ENCODE measurements at places on chromosomes 4 and X.

GRCh38 chr4:148527571-148527970 is 85.4 kb upstream of the NR3C2 start:
- no peak for DNase-seq

- no peak for DNase-seq
These were observed 10.6 kb downstream of the HAND2 start for GRCh38 chr4:173519111-173520101.

DNA sequence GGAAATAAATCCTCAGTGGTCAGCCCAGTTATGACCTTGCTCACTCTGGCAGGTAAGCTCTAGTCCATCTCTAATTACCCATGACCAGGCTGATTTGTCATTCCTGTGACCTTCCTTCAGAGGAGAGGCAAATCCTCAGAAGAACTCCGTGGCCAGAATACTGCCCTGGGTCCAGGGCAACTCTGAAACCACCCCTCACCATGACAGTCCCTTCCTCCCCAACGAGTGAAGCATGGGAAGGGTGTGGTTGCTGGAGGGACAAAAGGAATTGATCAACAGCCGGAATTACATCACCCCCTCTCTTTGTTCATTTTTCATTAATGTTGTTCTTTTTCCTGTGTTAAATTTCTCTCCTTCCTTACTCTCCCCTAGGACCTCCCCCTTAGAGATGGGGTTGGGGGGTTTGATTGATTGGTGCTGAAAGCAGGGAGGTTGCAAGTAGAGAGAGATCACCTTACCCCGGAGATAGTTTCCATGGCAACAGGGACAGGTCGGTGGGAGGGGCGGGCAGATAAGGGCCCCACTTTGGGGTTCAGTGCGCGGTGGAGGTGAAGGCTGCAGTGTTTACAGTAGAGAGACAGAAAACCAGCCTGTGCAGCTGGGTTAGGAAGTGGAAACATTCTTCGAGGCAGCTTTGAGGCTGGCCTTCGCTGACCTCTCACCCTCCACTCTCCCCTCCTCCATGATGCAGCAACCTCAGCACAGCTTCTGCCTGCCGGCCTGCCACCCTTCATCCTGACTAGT is 647.4 kb downstream of the BCOR start:
- no peak for DNase-seq

DNA sequence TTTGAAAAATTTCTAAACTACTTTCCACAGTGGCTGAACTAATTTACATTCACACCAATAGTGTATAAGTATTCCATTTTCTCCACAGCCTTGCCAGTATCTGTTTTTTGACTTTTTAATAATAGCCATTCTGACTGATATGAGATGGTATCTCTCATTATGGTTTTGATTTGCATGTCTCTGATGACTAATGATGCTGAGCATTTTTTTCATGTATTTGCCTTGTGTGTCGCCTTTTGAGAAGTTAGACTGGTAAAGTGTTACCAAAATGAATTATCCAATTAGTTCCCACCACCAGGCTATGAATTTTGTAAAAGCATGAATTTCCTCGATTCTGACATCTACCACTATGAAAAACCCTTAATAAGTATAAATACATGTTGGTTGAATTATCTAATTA is 242.2 kb upstream of the GK2 start:
- no peak for DNase-seq

DNA sequence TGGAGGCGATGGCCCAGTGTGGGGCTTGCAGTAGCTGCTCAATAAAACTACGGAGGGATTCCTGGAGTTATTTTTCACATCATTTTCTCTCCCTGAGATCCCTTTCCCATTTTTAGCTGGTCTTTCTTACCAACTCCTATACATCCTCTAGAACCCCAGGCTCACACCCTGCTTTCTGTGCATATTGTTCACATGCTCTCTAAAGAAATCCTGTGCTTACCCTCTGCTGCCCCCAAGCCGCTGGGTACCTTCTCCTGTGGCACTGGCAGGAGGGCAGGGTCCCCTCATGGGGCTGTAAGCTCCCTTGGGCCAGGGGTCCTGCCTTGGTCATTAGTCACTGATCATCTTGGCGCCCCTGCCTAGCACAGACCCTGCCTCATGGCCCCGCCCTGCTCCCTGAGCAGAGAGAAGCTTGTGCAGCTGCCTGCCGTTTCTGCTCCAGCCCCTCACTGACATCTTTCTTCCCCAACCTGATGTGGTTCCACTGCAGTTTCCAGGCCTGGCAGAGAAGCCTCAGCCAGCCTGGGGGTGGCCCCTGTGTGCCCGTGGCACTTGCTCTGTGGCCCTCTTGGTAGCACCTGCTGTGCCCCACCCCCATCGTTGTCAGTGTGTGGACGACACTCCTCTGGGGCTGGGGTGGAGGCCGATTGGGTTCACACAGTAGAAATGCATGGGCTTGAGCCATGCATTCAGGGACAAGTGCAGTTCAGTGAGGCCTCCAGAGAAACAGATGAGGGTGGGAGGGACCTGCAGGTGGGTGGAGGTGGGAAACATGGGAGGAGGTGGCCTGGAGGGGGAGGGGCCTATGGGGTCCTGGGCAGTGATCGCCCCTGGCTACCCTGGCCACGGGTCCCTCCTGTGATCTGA is 69.5 kb downstream of the WFS1 start:
- no peak for DNase-seq

DNA sequence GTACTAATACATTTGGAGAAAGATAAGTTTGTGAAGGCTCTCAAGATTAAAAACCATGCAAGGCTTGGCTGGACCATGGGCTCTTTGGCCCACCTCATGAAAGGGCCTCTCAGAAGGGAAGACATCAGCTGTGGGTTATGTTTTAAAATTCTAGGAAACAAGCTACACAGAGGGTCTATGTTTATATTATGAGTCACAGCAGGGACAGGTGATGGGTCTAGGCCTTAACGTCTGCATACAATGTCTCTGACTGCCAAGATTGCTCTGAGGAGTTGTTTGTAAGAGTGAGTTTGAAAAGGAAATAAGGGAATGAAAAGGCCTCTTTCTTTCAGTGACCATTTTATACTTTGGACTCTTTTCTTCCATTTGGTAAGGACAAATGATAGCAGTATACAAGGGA is 77.0 kb upstream of the ARMCX2 start:
- no peak for DNase-seq

DNA sequence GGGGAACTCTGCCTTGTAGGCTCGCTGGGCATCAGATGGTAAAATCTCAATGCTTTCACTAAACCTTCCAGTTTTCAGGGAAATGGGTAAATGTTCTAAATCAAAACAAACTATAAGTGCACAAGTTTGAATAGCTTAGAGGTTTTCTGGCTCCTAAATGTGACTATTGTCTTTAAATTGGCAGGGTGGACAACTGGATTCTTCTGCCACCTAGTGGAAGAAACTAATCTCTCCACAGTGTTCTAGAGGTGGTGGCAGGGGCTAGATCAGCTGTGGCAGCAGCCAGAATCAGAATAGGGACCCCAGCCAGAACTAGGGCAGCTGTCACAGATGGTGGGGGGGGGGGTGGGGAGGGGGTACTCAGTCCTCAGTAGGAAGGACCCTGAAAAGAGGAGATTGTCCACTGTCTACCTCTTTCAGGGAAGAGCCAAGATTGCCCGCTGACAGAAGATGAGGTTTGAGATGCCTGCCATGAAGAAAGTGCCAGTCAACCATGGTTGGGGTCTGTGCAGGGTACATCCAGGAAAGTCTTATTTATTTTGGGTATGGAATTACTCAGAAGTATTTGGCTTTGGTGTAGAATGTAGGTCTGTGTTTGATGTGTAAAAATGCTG is 201.4 kb downstream of the CCNG2 start:
- DNase-seq = peak; percentile 31

DNA sequence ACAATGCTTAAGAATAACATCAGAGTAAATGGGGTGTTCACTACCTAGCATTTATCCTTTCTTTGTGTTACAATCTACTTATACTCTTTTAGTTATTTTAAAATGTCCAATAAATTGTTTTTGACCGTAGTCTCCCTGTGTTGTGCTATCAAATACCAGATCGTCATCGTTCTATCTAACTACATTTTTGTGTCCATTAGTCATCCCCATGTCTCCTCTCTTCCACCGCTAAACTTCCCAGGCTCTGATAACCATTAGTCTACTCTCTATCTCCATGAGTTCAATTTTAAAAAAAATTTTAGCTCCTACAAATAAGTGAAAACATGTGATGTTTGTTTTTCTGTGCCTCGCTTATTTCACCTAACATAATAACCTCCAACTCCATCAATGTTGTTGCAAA is 381.9 kb downstream of the PRDM5 start:
- no peak for DNase-seq

DNA sequence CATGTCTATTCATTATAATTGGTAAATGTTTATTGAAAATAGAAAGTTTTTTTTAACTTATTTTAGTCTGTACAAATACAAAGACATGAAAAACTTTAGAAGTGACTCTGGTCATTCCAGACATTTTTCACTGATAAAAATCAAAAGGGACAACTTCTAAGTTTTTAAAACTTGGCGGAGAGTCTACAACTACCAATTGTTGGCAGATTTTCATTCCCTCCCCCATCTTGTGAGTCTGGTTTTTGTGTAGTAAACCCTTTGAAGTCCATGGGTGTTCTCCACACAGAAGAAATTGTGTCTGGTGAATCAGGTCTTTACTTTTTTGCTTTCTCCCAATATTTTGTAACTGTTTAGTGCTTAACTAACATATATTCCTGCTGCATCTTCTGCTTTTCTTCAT is 336.5 kb downstream of the PDGFC start:
- no peak for DNase-seq

- DNase-seq = no peak
These were observed 182.2 kb downstream of the AR start for GRCh38 chrX:67726018-67726417.

- DNase-seq = no peak
These were observed 55.9 kb downstream of the STOX2 start for GRCh38 chr4:183960962-183961541.

- DNase-seq = peak; percentile 75
These were observed 754 bp downstream of the MTMR1 start for GRCh38 chrX:150693725-150694574.
